ENCODE measurements at places on chromosomes 12 and 14.

- DNase-seq = no peak
These were observed 87.8 kb upstream of the PRKD1 start for GRCh38 chr14:30015489-30015888.

- DNase-seq = no peak
These were observed 227.7 kb upstream of the DIO3 start for GRCh38 chr14:101333335-101334280.

- DNase-seq = no peak
These were observed 41.5 kb downstream of the ANO6 start for GRCh38 chr12:45257185-45257930.

GRCh38 chr12:113239811-113240331 is 18.6 kb downstream of the TPCN1 start:
- no peak for DNase-seq

DNA sequence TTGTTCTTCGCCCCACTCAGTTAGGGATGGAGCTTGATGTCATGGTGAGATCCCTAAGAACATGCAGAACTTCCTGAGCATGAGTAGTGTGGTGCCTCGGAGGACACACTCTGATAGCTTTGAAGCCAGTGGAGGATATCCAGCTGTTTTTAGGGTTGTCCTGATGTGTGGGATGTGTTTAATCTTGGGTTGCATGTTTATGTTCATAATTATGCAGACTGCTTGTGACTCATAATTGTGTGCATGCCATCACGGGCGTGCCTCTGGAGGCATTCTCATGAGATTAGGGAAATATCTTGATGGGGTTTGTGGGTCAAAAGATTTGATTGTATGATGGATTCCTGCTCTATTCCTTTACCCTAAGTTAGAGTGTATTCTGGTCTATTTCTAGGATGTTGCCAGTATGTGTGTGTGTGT is 267.4 kb upstream of the PELI2 start:
- DNase-seq = no peak

DNA sequence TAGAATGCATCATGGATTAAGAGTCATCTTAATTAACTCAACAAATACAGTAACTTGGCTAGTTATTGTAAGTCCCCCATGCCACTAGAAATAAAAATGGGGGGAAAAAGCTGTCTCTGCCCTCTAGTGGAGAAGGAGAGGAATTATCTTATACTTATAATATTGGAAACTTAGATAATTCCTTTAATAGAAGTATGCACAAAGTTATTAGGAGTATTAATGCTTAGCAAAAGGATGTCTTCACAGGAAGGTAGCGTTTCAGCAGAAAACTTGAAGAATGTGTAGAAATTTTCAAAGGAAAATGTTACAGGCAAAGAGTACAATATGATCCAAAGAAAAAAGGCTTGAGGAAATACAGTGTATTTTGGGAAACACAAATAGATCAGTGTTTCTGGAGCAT is 19.8 kb downstream of the OR5AU1 start:
- no peak for DNase-seq

GRCh38 chr14:55470025-55470424 is 29.6 kb upstream of the TBPL2 start:
- DNase-seq = no peak

GRCh38 chr12:45051572-45052125 is 750 bp upstream of the DBX2 start:
- DNase-seq = no peak

GRCh38 chr12:124053851-124054250 is 80.8 kb downstream of the ZNF664 start:
- DNase-seq = no peak

DNA sequence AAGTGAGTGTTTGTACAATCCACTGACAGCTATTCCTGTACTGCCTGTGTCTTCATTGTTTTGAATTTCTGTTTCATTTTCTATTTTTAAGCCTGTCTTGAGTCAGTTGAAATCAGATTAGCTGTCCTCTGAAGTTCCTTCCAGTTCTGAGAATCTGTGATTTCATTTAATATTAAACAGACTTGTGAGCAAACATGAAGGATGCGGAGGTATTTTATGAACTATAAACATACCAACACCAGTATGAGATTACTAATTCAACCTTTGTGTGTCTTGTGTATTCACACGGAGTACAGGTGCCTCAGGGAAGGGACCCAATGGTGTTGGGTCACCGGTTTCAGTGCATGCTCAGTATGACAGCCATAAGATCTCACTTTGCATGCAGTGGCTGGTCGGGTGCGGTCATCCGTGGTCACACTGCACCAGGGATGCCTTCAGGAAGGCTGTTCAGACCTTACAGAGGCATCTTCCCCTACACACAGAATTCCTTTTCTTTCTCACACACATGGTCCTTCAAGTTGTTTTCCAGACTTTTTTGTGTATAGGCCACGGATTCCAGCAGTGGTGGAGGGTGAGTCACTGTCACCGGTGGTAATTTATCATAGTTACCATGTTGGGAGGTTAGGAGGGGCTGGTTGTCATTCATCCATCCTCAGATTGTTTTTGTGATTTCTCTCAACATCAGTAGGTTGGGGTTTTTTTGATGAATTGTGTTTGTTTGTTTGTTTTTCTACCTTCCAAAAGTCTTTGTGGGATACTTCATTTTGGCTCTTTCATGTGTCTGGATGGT is 103.0 kb upstream of the SFSWAP start:
- no peak for DNase-seq

GRCh38 chr12:34598352-34598827 is 576.1 kb downstream of the ALG10 start:
- DNase-seq = no peak

GRCh38 chr12:77601069-77601468 is 229.6 kb upstream of the NAV3 start:
- no peak for DNase-seq

DNA sequence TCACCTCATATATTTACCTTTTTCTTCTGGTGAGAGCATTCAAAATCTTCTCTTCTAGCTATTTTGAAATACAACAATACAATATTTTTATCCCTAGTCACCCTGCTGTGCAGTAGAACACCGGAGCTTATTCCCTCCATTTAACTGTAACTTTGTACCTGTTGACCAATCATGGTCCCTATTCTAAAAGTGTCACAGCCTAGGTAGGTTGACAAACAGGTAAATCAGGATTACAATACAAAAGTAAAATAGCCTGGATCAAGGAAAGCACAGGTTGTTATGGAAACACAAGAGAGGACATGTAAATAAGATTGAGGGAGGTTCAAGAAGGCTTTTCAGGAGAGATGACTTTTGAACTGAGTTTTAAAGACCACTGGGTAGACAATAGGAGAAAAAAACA is 670.9 kb downstream of the DIO2 start:
- no peak for DNase-seq

- DNase-seq = no peak
These were observed 280.5 kb downstream of the PCNX1 start for GRCh38 chr14:71187633-71188356.

GRCh38 chr12:109389146-109389545 is 41.4 kb downstream of the MYO1H start:
- DNase-seq = no peak

- no peak for DNase-seq
These were observed 485.4 kb downstream of the MDGA2 start for GRCh38 chr14:47189911-47190484.

- no peak for DNase-seq
These were observed 292.3 kb downstream of the RAD51B start for GRCh38 chr14:68111853-68112270.

DNA sequence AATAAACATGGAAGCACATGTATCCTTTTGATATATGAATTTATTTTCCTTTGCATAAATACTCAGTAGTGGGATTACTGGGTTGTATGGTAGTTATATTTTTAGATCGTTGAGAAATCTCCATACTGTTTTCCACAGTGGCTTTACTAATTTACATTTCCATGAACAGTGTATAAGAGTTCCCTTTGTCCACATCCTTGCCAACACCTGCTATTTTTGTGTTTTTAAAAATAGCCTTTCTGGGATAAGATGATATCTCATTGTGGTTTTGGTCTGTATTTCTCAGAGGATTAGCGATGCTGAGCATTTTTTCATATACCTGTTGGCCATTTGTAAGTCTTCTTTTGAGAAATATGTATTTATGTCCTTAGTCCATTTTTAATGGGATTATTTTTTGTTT is 329.2 kb upstream of the KITLG start:
- no peak for DNase-seq

DNA sequence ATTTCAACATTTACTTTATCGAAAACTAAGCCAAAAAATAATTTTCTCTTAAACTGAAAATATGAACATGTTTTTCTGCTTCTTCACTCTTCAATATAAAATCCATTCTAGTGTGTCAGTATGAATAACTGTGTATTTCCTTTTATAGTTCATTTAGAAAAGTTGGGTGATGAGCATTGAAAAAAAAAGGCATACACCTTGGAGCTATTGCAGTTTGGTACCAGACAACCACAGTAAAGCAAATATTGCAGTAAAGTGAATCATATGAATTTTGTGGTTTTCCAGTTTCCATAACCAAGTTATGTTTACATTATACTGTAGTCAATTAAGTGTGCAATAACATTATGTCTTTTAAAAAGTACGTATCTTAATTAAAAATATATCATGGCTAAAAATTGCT is 195.0 kb upstream of the FOXG1 start:
- DNase-seq = no peak

GRCh38 chr14:71236487-71236886 is 329.2 kb downstream of the PCNX1 start:
- no peak for DNase-seq

GRCh38 chr14:70168406-70168805 is 20.3 kb downstream of the SLC8A3 start:
- no peak for DNase-seq

DNA sequence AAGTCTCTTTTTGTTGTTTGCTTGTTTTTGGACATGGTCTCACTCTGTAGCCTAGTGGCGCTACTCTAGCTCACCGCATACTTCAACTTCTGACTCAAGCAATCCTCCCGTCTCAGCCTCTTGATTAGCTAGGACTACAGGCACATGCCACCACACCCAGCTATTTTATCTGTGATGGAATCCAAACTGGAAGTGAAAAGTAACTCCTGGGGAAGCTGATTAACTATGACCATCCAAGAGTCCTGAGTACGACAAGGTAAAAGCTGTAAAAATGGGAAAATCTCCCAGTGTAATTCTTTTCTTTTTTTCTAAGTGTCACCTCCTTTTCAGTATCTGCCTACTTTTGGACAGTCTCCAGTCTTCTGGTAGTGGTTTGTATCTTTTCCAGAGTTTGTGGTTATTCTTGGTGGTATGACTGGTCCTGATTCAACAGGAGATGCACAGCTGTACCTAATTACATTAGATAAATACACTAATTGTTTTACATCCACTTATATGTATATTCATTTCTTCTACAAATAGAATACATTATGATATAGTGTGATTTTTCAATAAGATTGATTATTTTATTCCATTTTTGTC is 97.8 kb downstream of the SLC6A15 start:
- DNase-seq = no peak

DNA sequence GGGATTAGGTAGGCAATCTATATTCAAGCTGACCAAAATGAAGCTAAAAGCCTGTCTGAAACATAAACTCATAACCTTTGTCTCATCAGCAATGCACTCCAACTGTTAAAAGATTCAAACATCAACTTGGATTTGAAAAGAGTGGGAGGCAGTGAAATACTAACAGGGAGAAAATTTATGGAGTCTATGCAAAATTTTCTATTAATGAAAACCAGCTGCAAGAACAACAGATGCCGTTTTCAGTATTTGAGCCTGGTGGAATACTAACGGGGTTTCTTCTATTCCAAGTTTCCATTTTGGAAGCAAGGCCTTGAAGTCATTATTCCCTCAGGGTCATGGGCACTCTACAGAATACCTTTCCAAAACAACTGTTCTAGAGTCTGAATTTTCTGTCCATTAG is 88.3 kb downstream of the LRP6 start:
- no peak for DNase-seq

- DNase-seq = peak; percentile 44
These were observed 17.8 kb upstream of the RPS6KA5 start for GRCh38 chr14:91078095-91078737.

GRCh38 chr12:6765048-6765633 is 1.0 kb upstream of the PTMS start:
- DNase-seq = no peak

DNA sequence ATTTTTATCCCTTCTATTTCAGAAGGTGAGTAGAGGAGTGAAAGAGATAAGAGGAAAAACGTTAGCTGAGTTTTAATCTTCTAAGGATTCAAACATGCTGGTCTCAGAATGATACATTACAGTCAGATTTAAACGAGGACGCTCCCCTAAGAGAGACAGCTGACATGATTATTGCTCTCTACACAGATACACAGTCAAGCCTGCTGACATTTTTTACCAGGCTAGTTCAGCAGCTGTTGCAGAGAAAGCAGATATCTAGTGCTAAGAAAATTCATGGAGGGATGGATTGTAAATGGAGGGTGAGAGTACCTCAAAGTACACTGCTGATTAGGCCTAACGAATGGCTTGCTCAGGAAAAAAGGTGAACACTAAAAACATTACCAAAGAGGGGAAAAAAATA is 31.9 kb upstream of the SOS2 start:
- DNase-seq = no peak

GRCh38 chr12:48388938-48389337 is 38.2 kb upstream of the ZNF641 start:
- no peak for DNase-seq

- no peak for DNase-seq
These were observed 259.9 kb upstream of the DDHD1 start for GRCh38 chr14:53412819-53413675.

GRCh38 chr12:49864798-49865090 is 21.8 kb upstream of the BCDIN3D start:
- DNase-seq = no peak

GRCh38 chr12:25251769-25252168 is 1.0 kb upstream of the KRAS start:
- no peak for DNase-seq

DNA sequence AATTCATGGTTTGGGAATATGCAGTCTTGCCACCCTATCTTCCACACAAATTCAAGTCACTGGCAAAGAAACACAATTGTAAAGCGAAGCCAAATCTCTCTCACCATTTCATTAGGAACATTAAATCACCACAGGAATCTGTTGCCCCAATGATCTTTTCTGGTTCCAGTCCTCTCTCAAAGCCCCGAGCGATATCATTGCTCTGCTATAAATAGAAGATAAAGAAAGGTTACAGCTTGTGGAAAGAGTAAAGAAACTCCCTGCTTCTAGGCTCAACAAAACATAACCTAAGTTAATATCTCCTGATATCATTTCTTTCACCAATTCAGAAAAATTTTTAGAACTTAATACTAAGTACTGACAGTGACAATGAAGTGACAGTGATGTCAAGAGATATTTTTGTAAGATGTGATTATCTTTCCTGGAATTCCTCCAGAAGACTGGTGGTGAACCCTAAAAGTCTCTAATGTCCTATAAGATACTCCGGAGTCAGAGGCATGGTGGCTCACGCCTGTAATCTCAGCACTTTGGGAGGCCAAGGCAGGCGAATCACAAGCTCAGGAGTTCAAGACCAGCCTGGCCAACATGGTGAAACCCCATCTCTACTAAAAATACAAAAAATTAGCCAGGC is 33.8 kb downstream of the CBX5 start:
- DNase-seq = no peak

All from stimulated activated CD4-positive, alpha-beta T cell treated with anti-CD3 and anti-CD28 coated beads, Interleukin-4, amount 100 ng/mL, for 4 hours (primary cell).